Midbrain (tissue), 1 donor: ENCODE measurements at places on chromosomes 11 and 22.
A peak's percentile ranks its signal among the peaks of the same experiment; 100 is the strongest.

GRCh38 chr11:94526645-94527438 lies 14.6 kb downstream of the C11orf97 start:
- DNase-seq, result no peak

DNA sequence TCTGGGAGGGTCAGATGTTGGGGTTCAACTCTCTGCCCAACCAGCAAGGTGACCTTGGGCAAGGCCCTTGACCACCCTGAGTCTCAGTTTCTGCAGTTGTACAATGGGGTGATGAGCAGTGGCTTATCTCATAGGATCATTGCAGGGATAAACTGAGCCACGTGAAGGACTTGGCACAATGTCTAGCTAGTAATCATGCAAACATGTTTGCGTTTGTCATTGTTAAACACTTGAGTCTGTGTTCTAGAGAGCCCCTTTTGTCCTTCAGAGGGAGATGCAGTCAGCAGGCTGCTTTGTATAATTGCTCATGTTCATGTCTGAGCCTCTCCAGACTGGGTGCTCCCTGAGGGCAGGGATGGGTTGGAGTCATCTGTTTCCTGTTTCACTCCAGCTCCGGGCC lies 15.8 kb downstream of the CD82 start:
- DNase-seq, result no peak

- no peak for DNase-seq
Measured at GRCh38 chr11:18657673-18658072, 23.5 kb upstream of the SPTY2D1 start.

DNA sequence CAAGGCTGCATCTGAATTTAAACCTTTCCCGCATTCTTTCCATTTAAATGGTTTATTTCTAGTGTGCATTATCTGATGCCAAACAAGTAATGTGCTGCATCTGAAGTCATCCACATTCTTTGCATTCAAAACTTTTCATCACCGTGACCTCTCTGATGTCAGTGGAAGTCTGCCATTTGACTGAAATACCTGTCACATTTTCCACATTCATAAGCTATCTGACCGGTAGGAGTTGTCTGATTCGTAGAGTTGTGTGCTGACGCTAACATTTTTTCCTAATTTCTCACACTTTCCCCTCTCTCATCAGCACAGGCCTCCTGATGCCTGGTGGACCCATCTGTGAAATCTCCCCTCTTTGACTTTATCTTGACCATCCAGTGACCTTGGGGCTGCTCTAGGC lies 79.9 kb upstream of the BARX2 start:
- DNase-seq, result no peak

- DNase-seq, result no peak
Measured at GRCh38 chr11:15526859-15527450, 412.2 kb downstream of the INSC start.

- DNase-seq, result no peak
Measured at GRCh38 chr11:104036588-104036987, at the start of gene DDI1. Gene DDI1, plus strand, starts transcription at chr11:104036640. Its CDS starts 183 bp downstream, at chr11:104036823.

- DNase-seq, result no peak
Measured at GRCh38 chr11:29173660-29174062, 843.2 kb downstream of the KCNA4 start.

DNA sequence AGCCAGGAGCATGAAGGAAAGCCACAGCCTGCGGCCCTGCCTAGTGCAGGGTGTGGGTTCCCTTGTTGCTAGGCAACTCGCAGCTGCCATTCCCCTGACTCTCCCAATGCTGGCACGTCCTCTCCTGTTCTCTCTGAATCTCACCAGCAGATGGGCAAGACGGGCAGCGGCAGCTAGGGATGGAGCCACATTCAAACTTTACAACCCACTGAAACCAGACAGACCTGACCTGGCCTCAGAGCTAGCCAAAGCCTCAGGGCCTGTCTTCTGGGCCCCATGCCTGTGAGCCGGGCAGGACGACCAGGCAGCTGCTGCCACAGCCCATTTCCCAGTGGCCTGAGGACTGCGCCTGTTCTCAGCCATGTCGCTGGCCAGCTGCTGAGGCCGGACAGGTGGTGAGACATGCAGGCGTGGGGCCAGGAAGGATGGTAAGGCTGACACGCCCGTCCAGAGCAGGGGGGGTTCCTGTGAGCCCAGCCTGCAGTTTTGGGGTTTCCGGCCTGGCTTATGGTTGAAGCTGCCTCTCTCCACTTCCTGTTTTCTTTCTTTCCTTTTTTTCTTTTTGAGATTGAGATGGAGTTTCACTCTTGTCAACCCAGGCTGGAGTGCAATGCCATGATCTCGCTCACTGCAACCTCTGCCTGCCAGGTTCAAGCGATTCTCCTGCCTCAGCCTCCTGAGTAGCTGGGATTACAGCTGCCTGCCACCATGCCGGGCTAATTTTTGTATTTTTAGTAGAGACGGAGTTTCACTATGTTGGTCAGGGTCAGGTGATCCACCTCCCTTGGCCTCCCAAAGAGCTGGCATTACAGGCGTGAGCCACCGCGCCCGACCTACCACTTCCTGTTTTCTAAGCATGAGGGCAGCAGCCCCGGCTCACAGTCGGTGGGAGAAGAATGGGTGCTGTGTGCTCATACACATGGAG lies 4.1 kb downstream of the SUN2 start:
- no peak for DNase-seq

DNA sequence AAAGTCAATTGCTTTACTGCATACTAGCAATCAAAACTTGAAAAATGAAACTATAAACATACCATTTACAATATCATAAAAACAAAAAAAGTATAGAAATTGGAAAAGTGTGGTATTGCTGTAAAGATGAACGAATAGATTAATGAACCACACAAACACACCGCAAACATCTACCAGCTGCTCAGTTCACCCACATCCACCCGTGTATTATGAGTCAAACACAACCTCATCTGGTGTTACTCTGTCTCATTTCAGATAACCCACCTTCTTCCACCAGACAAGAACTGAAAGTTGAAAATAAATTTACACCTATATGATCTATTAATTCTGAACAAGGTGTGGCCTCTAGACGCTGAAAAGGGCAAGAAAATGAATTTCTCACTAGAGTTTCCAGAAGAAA lies 53.3 kb downstream of the BLID start:
- DNase-seq, result no peak

DNA sequence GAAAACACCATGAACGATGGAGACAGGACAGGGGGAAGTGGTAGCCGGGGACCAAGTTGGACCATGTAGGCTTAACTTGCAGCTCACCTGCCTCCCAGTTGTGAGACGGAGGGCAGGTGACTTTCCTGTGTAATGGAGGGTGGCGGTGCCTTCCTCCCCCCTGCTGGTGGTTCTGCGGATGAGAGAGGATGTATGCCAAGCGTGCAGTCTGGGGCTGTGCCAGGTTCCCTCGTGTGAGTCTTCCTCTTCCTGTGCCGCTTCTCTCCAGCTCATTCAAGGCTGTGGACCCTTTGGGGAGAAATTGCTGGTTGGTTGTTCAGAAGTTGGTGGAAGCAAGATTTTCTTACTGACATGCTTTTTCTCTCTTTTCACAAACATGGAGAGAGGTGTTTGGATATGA lies 35.1 kb downstream of the MPPED1 start:
- no peak for DNase-seq

GRCh38 chr11:32137263-32137662 lies 46.4 kb downstream of the RCN1 start:
- DNase-seq, result no peak

DNA sequence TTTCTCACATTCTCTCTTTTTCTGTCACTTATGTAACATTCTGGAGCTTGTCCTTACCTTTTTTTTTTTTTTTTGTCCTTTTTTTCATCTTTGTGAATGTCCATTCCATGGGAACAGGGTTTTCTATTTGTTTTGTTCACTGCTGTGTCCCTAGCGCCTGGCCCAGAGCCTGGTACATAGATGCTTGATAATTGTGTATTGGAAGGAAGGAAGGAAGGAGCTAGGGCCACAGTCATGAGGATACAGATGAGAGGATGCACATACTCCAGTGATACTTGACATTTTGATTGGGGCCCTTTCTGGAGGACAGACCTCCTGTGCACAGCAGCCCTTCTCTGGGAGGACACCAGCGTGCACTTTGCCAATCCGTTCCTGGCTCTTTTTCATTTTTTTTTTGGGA lies 68.9 kb downstream of the KIAA1671 start:
- peak; percentile 20 for DNase-seq

DNA sequence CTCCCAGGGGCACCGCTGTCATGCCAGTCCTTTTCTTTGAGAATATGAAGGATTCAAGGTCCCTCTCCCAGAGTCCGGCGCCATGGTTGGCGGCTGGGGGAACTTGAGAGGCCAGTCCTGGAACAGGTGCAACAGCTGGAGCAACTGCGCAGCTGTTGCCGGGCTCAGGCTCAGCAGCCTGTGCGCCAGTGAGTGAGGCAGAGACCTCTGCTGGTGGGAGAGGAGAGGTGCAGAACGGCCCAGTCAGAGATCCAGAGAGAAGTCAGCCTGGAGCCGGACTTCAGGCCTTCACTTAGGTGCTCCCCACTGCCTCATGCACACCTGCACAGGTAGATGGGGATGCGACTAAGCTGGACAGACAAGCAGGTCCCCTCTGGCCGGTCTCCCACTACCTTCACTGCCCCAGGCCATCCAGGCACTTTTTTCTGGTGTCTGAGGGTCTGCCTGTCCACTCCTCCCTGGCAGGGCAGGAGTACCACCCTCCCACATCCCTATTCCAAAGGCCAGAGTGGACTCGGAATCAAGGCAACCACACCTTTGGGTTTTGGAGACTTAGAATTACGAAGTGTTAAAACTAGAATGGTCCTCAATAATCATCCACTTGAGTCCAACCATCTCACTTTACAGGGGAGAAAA lies 4.6 kb downstream of the CHRDL2 start:
- peak; percentile 79 for DNase-seq

GRCh38 chr22:46038516-46039430 lies 61.8 kb upstream of the WNT7B start:
- DNase-seq, result no peak

DNA sequence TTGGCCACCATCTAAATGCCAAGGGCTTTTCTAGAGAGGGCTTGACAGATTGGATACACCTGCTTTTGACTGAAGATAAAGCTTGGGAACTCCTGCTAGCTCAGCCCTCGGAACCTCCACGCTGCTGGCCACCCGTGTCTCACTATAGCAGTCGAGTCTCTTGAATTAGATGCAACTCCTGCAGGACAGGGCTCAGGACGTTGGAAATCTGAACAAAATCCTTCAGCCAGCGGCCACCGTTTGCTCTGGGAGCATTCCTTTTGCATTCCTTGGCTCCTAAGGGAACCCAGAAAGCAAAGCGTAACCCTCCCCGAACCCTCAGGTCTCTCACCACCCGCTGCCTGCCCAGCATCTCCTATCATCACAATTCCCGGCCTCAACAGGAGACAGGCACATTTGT lies 77.8 kb downstream of the GRIK4 start:
- DNase-seq, result no peak

GRCh38 chr11:117039900-117040299 lies 58.3 kb downstream of the SIK3 start:
- DNase-seq, result no peak

DNA sequence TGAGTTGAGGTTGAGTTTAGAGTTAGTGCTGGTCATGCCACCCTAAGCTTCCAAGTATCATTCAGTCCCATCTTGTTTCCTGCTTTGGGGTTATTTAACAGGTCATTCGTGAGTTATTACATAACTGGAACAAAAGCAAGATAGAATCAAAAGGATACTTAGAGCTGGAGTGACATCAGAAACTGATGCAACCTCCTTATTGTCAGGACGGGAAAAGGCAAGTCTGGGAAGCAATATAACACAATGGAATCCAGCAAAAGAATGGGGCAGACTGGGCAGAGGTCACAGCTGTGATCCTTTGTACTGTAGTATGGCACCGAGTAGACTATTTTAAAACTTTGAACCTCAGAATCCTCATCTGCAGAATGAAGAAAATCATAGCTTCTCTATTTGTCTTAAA lies 4.4 kb upstream of the PRSS23 start:
- no peak for DNase-seq

DNA sequence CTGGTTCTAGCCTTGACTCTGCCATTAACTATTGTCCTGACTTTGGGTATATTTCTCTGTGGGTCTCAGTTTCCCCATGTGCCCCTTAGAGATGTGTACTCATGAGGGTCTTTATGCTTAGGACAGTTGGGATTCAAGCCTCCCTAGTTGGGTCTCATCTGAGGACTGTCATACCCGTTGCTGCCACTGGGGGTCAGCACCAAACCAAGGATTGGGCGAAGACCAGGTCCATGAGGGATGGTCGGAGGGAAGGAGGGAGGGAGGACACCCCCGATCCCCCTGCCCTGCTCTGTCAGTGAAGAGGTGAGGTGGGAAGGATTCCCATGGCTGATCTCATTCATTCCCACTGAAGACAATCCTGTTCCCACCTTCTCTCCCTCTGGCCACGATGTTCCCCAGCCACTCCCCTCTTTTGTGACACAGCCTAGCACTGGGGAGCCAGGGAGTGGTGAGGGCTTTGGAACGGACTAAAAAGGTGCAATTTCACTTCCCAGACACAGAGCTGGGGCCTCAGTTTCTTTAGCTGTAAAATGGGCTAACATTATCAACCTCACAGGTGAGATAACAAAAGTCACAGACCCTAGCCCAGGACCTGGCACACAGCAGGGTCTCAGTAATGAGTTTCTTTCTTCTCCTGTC lies 12.4 kb upstream of the KLHL35 start:
- DNase-seq, result peak; percentile 58

GRCh38 chr11:34224434-34224966 lies 119.1 kb downstream of the NAT10 start:
- no peak for DNase-seq

- no peak for DNase-seq
Measured at GRCh38 chr11:112580864-112581263, 320.2 kb upstream of the PLET1 start.

DNA sequence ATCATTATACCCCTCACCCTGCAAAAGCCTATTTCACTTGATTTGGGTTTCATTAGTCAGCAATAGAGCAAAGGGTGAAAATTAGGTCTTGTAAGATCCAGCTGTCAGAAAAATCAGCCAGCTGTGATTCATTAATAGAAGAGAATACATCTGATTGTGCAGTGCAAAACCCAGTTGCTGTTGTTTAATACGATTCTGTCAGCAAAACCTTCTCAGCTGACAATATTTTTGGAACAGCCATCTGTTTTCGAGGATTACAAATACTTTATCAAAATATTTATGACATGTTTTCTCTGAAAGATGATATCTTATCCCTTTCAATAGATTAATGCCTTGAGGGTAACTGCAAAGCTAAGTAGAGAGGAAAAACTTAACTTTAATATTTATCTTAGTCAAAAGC lies 1354.0 kb upstream of the RAG2 start:
- no peak for DNase-seq

DNA sequence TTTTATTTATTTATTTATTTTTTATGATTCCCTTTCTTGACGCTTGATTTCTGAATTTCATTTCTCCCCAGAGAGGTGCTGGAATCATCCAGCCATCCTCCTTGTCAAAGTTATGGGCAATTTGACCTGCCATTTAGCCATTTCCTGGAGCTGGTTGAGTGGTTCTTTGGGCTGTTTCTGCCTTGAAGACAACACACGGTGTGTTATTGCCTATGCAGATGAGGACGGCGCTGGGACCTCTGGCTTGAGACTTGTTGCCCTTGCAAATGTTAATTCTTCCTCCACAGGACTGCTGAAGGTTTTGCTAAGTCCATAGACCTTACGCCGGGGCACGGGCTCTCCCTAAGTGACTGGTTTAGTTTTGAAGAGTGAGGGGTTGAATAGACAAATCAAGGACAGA lies 147.9 kb upstream of the PLET1 start:
- no peak for DNase-seq
